ENCODE measurements at places on chromosomes 2 and 18.

DNA sequence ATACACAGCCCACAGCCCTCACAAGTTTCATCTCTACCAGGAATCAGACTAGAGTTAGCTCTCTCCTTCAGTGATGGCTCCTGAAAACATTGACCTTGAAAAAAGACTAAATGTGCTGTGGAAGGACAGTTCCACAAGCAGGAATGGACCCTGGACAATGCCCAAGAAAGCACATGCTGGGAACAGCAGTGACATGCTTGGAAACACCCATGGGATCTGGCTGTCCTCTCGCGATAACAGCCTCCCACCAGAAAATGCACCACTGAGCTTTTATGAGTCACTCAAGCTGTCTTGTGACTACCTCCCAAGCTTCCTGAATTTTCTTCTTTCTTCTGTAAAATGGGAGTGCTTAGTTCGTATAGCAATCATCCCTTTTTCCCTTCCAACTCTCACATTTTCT lies 269.2 kb downstream of the LRATD1 start:
- no peak overlapping the region for H3K27ac ChIP-seq
- H3K4me3 ChIP-seq: no peak overlapping the region
- H3K4me1 ChIP-seq: peaks cover 4% of the 10 kb centered on the region
- no peak for DNase-seq
- no peaks in the 10 kb centered on the region for H3K36me3 ChIP-seq

- peaks cover 30% of the 10 kb centered on the region for H3K4me1 ChIP-seq
- no peaks in the 10 kb centered on the region for H3K36me3 ChIP-seq
- peak overlapping the region; percentile 4 for H3K27ac ChIP-seq
- no peak overlapping the region for H3K4me3 ChIP-seq
- no peak for DNase-seq
- peaks cover 6% of the 10 kb centered on the region for H3K27me3 ChIP-seq
Observed at GRCh38 chr2:6654279-6654678, 211.4 kb downstream of the CMPK2 start.

DNA sequence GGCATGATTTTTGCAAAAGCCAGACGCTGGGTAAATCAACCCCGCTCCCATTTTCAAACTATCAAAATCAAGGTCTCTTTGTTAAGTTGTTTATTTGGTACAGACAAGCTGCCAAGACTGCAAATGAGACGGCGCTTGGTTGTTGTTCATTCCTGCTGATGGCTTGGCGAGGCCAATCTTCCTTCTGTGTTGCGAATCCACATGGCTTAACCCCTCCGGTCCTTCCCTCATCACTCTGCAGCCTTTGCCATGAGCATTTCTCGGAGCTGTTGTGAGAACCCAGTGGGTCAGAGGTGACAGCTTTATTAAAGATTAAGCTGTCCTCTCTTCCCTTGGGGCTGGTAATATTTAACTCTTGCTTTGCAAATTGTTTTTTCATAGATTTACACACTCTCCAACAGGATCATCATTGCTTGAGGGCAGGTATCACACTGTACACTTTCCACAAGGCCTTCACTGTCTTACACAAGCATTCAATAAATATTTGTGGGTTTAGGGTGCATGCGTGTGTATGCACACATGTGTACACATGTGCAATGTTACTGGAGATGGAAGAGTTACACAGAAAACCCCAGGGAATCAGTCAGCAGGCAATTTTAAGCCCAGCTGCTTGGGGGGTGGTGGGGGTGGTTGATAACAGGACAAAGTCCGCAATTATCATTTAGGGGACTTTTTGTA lies 27.8 kb upstream of the KCNF1 start:
- no peak for DNase-seq
- H3K27me3 ChIP-seq: peaks cover 5% of the 10 kb centered on the region
- H3K27ac ChIP-seq: no peak overlapping the region
- peaks cover 19% of the 10 kb centered on the region for H3K4me1 ChIP-seq
- no peaks in the 10 kb centered on the region for H3K36me3 ChIP-seq
- no peak overlapping the region for H3K4me3 ChIP-seq

DNA sequence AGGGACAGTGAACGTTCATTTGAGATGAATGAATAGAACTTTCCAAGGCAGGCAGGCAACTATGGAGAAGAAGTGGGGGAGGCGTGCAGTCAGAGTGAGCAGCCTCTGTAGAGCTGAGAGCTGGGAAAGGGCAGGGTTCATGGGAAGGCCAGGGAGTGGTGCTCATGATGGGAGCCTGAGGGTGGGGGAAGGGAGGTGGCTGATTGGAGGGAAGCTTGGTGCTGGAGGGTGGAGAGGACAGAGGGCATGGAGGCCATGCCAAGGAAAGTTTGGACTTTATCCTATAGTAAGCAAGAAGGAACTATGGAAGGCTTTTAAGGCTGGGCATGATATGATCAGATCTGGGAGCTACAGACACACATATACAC lies 47.6 kb upstream of the LGALSL start:
- H3K4me3 ChIP-seq: no peak overlapping the region
- H3K27me3 ChIP-seq: no peaks in the 10 kb centered on the region
- H3K36me3 ChIP-seq: no peaks in the 10 kb centered on the region
- peak overlapping the region; percentile 57 for H3K27ac ChIP-seq
- DNase-seq: no peak

DNA sequence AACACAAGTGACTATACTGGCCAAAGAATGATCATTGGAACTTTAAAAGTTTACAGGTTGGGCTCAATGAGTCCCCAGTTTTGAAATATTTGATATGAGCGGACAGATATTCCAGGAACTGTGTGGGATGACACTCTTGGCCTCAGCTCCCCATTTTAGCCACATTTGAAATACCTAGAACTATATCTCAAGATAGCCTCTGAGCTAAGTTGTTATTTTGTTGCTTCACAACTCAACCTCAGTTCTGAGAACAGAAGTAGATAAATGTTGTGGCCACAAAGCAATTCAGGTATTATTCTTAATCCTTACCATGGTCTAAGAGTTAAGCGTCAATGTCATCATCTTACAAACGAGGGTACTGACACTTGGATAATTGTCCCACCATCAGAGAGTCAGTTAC lies 172.2 kb upstream of the SETBP1 start:
- no peaks in the 10 kb centered on the region for H3K27me3 ChIP-seq
- no peak for DNase-seq
- no peaks in the 10 kb centered on the region for H3K36me3 ChIP-seq
- no peak overlapping the region for H3K4me3 ChIP-seq
- no peaks in the 10 kb centered on the region for H3K4me1 ChIP-seq

- H3K4me1 ChIP-seq: peaks cover 13% of the 10 kb centered on the region
- H3K27ac ChIP-seq: no peak overlapping the region
- H3K36me3 ChIP-seq: no peaks in the 10 kb centered on the region
- H3K27me3 ChIP-seq: no peaks in the 10 kb centered on the region
- DNase-seq: no peak
Observed at GRCh38 chr2:186852508-186852907, 3.5 kb upstream of the ZSWIM2 start.

DNA sequence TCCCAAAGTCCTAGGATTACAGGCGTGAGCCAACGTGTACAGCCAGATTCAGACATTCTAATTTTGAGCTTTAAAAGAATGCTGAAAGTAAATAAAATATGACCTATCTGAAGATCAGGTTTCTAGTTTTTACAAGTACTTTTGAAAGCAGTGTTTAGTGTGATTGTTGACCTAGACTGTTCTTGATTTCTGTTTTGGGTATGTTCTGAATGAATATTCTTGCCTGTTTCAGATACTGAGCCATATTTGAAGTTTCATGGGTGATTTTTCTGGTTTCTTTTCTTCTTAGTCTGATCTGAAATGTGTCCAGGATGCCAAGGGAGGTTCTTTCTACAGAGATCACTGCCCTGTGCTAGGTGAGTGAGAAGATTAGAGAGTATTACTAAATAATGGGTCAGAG lies 37.2 kb downstream of the MIB1 start:
- no peak overlapping the region for H3K4me3 ChIP-seq
- H3K27ac ChIP-seq: peak overlapping the region; percentile 16

GRCh38 chr2:236375973-236376476 lies 111.8 kb upstream of the ASB18 start:
- H3K27me3 ChIP-seq: no peaks in the 10 kb centered on the region
- no peaks in the 10 kb centered on the region for H3K4me1 ChIP-seq
- no peak for DNase-seq
- H3K4me3 ChIP-seq: no peak overlapping the region
- no peak overlapping the region for H3K27ac ChIP-seq

Measured in mesothelial cell of epicardium (in vitro differentiated cells).